ENCODE measurements at places on chromosomes 2 and 18. TPM values are rescaled to one million over a fixed set of nuclear protein-coding genes. Genes with fewer than 3 reads are reported as not detected.

Gene PLGLB1
- not detected for total RNA-seq

Gene DNER
- total RNA-seq, result 1.2 TPM

Gene UPP2
- total RNA-seq, result not detected

Gene RIT2
- not detected for total RNA-seq

Gene MOB4
- 29.2 TPM for total RNA-seq

Gene LIPT1
- total RNA-seq, result not detected

Gene GYPC
- 94.7 TPM for total RNA-seq

Gene DSC2
- total RNA-seq, result 4.4 TPM

Gene PDCD1
- total RNA-seq, result not detected

Gene VIT
- 8.1 TPM for total RNA-seq

Gene ELOA2
- not detected for total RNA-seq

Gene PSMA8
- not detected for total RNA-seq

Gene SF3B1
- 88.6 TPM for total RNA-seq

Gene DTNA
- total RNA-seq, result 7.3 TPM

Gene SLC40A1
- 40.8 TPM for total RNA-seq

Gene CABYR
- not detected for total RNA-seq

Gene FRZB
- 42.5 TPM for total RNA-seq

Gene GATA6
- total RNA-seq, result 89.3 TPM

Gene SGPP2
- total RNA-seq, result 0.21 TPM

Gene WNT6
- 1.2 TPM for total RNA-seq

Gene KIF5C
- total RNA-seq, result 6.2 TPM

Gene SIGLEC15
- not detected for total RNA-seq

Gene CD207
- not detected for total RNA-seq

Gene GALNT5
- 0.11 TPM for total RNA-seq

Gene ZNF521
- total RNA-seq, result 41.6 TPM

Gene APOB
- total RNA-seq, result 8.5 TPM

Gene ITM2C
- 84.9 TPM for total RNA-seq

Gene ZC3H6
- 1.5 TPM for total RNA-seq

Gene CRACDL
- 51.9 TPM for total RNA-seq

Gene PSTPIP2
- total RNA-seq, result 1.6 TPM

Gene SRD5A2
- not detected for total RNA-seq

Gene ADGRF3
- total RNA-seq, result not detected

Gene LYPD6
- total RNA-seq, result 1.8 TPM

Gene REG3A
- not detected for total RNA-seq
